EH (cell line): ENCODE measurements at places on chromosomes 11 and 22.
A peak's percentile ranks its signal among the peaks of the same experiment; 100 is the strongest.

- peak; percentile 24 for DNase-seq
Observed at GRCh38 chr11:120211522-120212258, 858 bp downstream of the OAF start.

GRCh38 chr22:33908171-33909074 lies 11.9 kb downstream of the LARGE1 start:
- no peak for DNase-seq

GRCh38 chr11:108985945-108986279 lies 321.0 kb downstream of the DDX10 start:
- peak; percentile 72 for DNase-seq

DNA sequence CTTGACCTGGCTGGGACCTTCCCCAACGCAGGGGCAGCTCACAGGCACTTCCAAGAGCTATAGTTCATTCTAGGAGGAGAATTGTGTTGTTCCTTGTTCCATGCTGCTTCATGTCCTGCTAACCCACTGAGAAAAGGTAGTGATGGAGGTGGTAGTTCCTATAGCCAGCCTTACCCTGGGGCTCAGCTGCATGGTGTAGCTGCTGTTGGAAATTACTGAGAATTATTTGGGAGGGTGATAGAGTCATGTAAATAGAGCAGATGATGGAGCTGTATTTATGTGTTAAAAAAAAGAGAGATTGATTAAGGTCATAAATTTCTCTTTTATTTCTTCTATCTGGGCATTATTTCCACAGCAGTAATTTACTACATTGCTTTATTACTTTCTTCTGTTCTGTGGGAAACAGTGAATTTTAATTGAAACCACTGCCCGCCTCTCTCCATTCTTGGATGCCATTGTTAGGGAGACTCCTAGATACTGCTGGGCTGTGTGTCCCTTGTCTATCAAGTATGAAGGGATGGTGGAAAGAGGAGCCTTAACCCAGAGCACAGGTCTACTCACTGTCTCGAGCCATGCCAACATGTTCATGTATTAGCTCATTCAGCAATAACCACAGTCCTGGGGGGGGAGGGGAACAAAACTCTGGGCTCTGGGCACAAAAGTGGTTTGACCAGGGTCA lies 309.2 kb downstream of the FAT3 start:
- no peak for DNase-seq

GRCh38 chr11:16098526-16099205 lies 257.7 kb downstream of the SOX6 start:
- DNase-seq: no peak

DNA sequence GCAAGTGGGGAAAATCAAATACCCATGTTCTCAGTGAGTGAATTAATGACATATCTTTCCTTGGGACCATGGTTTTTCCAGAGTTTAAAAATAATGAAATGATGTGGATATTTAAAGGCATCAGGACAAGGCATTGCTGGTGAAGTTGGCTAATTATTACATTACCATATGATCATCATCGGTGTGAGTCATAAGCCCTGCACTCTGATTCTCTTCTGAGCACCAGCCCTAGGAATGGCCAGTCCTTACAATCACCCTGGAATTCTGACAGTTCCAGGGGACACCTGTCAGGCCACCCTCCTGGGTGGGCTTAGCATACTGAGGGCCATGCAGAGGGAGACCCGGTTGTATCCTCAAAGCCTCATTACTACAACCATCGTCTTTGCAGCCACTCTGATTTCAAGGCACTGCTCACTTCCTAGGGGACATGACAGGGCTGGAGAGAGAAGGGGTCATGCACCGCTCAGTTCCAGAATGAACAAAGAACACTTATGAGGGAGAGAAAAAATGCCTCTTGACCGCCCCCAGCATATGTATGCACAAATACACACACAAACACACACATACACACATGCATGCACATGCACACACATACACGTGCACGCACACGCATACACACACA lies 365.0 kb downstream of the MIAT start:
- no peak for DNase-seq

- no peak for DNase-seq
Observed at GRCh38 chr11:69005183-69005630, 7.8 kb downstream of the MRGPRF start.

DNA sequence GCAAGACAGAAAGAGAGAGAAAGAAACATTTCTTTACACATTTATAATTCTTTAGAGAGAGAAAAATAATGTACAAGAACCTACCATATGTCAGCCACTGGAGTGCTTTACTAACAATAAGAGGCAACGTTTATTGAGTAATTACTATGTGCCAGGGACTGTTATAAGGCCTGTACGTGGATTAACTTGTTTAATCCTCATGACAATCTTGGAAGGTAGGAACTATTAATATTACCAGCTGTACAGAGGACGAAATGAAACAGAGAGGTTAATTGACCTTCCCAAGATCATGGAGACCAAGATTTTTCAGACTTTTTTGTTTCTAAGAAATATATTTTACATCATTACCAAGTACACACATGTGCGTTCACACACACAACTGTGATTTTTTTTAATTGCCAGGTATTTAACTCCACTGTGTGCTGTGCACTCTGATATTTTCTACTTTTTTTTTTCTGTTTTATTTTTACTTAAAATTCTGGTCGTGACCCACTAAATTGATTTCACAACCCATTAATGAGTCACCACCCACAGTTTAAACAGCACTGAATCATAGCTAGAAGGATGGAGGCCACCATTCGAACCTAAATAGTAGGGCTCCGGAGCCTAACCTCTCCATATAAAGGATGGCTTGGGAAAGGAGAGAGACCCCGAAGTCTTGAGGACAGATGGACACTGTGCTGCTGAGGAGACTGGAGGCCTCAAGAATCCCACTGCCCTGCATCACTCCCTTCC lies 21.4 kb downstream of the CREB3L1 start:
- DNase-seq: peak; percentile 88

GRCh38 chr11:12149672-12150225 lies 39.4 kb downstream of the MICAL2 start:
- no peak for DNase-seq

DNA sequence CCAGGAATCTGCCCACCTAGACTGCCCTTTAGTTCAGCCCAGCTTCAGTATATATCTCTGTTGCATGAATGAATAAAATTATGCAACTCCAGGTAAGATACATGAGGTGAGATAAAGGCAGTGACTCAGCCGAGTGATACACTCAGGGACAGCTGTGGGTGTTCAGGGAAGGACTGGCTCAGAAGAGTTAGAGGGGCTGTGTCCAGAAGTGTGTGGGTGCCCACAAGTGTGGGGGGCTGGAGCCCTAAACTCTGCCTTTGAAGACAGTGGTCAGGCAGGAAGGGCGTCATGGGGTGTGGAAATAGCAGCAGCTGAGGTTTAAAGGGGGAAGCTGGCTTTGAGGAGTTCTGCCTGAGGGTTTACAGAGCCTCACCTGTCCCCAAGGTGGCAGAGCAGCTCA lies 8.3 kb downstream of the FTH1 start:
- no peak for DNase-seq

GRCh38 chr11:1029654-1030053 lies 6.9 kb downstream of the MUC6 start:
- DNase-seq: no peak

DNA sequence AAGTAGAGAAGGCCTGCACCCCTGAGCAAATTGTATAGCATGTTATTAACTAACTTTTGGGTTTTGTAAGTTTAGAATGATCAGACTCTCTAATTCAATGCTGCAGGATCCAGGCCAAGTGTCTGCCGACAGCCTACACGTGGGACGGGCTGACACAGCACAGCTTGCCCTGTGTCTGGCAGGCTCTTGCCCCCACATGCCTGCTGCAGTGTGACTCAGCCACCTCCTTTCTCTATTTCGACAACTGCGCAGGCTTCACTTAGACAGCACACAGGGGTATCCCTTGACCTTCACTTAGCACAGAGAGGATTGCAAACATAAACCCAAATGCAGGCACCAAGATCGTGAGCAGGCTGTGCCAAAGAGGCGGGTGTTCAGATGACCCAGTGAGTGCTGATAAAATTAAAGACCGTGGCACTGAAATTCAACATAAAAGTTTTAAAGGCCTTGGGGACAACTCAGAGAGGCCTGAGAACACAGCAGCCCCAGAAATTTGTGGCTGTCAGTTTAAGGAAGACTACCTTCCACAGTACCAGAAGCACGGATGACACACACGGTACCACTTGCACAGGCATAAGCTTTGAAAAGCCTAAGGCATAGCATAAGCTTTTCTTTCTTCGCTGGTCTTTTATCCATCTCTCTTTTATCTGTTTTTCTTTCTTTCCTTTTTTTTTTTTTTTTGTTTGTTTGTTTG lies 37.8 kb downstream of the SCN3B start:
- peak; percentile 62 for DNase-seq

- no peak for DNase-seq
Observed at GRCh38 chr22:32916025-32916424, 114.5 kb downstream of the TIMP3 start.

GRCh38 chr11:78840200-78840599 lies 265.5 kb upstream of the NARS2 start:
- peak; percentile 61 for DNase-seq

DNA sequence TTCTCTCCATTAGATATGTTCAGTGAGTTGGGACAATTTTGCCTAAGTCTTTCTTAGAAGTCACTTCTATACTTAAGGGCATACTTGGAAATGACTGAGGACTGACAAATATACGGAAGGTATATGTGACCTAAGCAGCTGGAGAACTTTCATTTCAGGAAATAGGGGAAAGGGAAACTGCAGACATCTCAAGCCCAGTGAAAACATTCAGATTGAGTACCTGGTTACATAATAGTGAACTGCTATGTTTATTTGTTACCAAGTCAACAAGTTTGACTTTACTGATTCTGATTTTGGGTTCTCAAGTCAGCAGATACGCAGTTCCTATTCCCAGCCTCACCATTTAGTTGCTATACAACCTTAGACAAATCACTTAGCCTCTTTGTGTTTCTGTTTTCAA lies 1173.9 kb downstream of the LRRC4C start:
- DNase-seq: no peak

GRCh38 chr11:124176925-124177715 lies 6.0 kb upstream of the OR10D3 start:
- no peak for DNase-seq

DNA sequence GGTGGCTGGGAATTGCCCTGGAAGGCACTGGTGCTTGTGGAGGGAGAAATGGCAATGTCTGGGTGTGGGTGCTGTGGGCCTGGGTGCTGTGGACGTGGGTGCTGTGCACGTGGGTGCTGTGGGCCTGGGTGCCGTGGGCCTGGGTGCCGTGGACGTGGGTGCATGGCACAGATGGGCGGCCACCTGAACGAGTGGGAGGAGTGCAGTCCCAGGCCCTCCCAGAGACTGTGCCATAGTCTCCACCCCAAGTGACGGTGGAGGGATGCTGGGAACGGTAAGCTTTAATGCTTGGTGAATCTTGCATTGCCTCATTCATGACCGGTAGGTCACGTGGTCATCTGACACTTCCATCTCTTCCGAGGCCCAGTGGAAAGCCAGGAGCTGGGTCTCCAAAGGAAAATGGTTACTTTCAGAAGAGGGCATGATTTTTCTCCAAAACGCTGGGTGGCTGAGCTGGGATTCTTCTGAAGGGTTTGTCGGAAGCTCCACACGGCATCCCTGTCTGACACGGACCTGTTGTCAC lies 28.8 kb upstream of the BRSK2 start:
- no peak for DNase-seq

GRCh38 chr22:47110817-47111443 lies 348.5 kb downstream of the TBC1D22A start:
- DNase-seq: no peak

GRCh38 chr11:115221461-115222069 lies 282.6 kb downstream of the CADM1 start:
- no peak for DNase-seq

DNA sequence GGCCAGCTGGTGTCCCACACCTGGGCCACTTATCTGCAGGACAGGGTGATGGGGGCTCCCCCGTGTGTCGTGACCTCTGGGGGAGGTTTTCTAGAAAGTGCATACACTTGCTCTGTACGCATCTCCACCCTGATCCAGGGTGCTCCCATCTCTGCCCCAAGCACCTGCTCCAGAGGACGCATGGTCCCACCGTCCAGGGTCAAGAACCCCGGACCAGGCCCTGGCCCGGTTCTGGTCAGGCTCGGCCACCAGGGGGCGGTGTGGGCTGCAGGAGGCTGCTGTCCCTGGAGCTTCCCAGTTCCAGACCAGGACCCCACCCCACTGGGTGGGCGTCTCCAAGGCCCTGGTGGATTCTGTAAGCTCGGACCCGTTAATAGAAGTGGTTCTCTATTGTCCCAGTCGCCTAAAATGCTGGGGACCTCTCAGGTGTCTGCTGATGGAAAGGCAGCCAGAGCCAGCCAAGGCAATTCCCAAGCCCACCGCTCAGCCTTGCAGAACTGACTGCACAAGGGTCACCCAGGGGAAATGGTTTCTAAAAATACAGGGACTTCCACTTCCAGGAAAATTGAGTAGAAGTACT lies 34.7 kb upstream of the SEPTIN5 start:
- DNase-seq: no peak

DNA sequence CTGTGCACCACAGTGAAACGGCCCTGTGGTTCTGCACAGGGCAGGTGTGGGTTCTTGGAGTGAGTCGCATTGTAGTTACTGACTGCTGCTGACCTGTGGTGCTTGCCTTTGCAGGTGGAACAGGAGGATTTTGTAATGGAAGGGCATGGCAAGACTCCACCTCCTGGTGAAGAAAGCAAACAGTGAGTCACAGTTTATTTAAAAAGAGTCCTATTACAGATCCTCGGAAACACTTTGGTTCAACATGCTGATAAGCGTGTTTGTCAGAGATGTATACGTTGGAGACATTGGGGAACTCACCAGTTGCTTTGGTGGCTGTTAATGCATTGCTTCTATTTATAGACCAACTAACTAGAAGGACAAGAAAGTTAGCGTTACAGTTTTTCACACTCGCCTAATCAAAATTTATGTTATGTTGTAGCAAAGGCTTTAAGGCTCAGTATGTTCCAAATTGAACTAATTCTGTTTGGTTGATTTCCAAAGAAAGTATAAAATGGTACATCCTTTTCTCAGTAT lies 21.7 kb upstream of the TNRC6B start:
- peak; percentile 52 for DNase-seq

DNA sequence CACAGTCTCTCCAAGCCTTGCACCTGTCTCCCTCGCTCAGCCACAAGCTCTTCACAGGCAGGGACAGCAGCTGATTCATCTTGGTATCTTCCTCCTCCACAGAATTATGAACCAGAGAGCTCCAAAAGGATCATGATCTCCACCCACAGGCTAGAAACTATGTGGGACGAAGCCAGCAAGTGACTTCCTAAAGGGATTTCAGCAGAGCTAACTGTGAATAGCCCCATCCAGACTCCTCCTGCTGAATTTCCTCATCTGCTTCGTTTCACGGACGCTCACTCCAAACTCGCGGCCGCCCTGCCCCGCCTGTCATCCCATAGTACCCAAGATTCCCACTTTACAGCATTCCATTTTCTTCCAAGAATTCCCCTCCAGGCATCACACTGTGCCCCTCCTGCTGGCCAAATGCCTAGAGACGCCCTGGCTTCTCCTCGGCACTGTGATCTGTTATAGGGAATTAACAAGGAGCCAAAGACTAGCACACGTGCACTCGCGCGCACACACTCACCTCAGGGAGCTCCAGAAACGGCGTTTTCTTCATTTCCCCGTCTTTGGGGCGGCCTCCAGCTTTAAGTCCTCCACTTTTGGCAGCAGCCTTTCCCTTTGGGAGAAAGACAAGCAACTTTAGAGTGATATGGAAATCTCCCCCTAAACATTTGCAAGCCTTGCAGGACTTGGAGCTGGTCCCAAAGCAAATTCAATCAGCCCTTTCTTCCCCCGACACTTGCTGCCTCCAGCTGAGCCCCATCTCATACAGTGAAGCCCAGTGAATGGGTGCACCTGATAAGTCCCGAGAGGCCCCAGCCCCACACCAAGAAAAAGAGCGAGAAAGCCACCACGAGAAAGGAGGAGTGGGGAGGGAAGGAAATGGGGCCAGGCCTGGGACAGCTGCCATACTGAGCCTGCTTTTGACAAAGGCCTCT lies 35.5 kb downstream of the SPATA19 start:
- no peak for DNase-seq

- DNase-seq: no peak
Observed at GRCh38 chr11:34180040-34180813, 74.8 kb downstream of the NAT10 start.
